Stimulated activated naive CD8-positive, alpha-beta T cell treated with anti-CD3 and anti-CD28 coated beads, Interleukin-15, amount 100 ng/mL, for 72 hours (primary cell): ENCODE measurements at places on chromosomes 5 and 9.

GRCh38 chr9:77838986-77839385 lies 190.9 kb upstream of the GNA14 start:
- DNase-seq: no peak

DNA sequence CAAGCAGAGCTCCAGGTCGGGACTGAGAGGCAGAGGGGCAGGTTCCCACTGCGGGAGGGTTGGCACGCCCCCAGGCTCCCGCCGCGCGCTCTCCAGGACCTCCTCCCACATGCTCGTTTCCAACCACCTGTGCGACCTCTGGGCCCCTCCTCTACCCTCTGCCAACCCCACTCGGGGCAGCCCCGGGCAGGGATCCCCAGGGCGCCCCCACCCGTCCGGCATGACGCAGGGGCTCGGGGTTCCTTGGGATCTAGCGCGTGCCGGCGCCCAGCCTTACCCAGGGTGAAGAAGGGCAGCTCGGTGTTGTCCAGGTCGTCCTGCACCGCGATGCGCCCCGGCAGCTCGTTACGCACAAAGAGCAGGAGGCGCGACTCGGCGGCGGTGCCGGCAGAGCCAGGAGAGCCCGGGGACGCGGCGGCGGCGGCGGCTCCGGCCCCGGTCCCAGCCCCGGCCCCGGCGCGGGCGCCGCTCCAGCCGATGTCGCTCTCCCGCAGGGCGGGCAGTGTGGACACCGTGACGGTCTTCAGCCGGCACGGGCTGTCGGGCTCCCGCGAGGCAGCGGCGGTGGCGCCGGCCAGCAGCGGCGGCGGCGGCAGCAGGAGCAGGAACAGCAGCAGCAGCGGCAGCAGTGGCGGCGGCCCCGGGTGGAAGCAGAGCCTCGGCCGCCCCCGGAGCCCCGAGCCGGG lies 494 bp downstream of the ASTN2 start:
- no peak for DNase-seq

- DNase-seq: no peak
These were observed 269.9 kb upstream of the PAPPA start for GRCh38 chr9:115883467-115884329.

DNA sequence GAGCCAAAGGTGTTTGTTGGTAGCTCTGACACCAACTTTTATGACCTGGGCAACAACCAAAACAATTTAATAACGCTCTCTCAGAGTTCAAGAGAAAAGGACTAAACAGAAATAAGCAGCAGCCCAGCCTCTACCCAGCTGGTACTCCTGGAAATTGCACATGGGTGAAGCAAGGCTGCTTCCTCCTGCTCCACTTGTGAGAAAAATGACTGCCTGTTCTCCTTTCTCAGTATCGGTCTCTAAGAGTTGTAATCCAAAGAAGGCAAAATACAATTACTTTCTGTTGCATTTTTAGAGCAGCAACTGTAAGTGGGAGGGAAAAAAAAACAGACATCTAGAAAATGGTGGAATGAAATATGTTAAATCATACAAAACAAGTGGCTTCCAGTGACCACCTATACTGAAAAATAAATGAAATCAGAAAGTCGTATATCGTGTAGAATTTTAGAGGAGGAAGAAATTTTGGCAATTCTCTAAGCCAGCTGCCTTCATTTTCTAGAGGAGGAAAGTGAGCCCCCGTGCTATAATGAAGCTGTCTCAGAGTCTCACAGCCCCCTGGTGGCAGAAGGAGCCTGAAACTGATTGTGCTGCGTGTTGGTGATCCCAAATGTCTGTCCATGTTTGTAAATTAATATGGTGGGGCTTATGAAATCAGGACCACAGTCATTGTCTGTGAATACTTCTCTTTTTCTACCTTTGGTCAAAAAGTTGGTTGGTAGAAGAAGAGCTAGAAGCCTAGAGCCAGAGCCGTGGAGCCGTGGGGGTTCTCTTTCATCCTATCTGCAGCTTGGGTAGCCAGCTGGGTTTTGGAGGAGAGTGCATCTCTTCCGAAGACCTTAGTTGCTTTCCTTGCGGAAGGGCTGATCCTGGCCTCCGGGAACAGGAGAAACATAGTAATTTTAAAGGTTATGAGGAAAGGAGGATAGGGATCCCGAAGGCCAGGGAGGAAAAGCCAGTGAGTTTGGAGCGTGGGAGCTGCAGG lies 139.9 kb downstream of the PIP5K1B start:
- DNase-seq: peak; percentile 28

DNA sequence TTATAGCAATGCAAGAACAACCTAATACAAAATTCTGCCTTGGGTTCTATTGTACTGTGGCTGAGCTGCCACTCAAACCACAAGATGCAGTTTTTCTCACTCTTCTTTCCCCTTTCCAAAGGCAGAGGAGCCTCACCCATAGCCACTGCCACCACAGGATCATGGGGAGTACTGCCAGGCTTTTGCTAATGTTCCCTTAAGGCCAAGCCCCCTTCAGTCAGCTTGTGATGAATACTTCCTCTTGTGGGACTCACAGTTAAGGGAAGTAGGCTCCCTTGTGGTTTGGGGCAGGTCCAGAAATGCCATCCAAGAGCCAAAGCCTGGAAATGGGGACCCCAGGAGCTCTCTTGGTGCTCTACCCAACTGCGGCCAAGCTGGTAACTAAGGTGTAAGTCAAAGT lies 258.7 kb downstream of the SPATA31D1 start:
- DNase-seq: no peak

GRCh38 chr9:116543731-116544400 lies 143.2 kb upstream of the TRIM32 start:
- DNase-seq: no peak

GRCh38 chr5:89301321-89302025 lies 418.5 kb upstream of the MEF2C start:
- no peak for DNase-seq

- no peak for DNase-seq
These were observed 7.8 kb downstream of the FAM81B start for GRCh38 chr5:95398989-95399388.

DNA sequence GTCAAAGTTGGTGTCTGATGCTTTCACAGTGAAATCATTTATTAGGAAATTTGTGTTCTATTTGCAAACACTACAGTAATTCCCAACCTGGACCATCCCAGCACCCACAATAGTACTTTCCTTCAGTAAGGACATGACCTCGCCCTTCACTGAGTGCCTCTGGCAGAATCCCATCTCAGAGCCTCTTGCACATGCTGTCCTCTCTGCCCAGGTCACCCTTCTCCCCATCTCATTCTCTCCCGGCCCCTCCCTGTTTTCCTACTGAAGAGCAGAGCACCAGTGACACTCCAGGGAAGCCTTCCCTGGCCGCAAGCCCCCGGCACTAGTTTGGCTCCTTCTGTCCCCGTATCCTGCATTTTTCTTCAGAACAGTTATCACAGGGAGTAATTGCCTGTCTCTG lies 220.4 kb downstream of the MAPKAP1 start:
- DNase-seq: no peak

- DNase-seq: no peak
These were observed 44.1 kb downstream of the DCP2 start for GRCh38 chr5:113020461-113021273.

- no peak for DNase-seq
These were observed 1.1 kb downstream of the LURAP1L start for GRCh38 chr9:12775679-12776512.

- no peak for DNase-seq
These were observed 234.3 kb upstream of the TMEM161B start for GRCh38 chr5:88503041-88503345.

- DNase-seq: no peak
These were observed 116.8 kb downstream of the TARS1 start for GRCh38 chr5:33557605-33558004.

DNA sequence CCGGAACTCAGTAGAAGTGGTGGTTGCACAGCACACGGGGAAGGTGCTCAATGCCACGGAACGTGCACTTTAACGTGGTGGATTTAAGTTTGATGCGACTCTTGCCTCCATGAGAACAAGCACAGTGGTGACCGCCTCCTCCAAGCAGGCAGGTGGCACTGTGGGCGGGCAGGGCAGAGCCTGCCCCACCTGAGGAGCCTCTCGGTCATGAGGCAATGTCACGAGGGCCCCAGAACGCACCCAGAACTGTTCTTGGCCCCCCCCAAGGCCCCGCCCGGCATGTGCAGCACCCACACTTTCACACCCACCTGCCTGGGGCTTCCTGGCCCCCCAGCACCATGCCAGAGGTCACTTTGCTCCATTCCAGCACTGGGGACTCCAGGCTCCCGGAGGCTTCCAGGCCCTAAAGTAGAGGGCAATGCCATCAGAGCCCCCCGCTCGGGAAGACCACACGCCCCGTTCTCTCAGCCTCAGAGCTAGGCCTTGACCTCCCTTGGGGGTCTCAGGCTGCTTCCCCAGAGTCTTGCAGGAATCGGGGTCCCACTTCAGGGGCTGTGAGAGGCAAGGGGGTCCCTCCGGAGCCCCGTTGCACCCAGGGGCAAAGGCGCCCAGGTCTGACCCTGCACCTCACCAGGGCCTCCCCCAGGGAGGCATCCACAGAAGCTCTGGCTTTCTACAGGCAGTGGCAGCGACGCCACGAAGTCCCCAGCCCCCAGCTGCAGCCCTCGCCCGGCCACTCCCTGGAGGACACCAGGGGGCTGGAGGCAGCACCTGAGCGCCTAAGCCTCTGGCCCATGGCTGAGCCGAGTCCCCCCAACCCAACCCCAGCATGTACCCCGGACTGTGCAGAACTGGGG lies 14.0 kb downstream of the CCDC187 start:
- DNase-seq: no peak

GRCh38 chr5:125480911-125481310 lies 734.5 kb upstream of the ZNF608 start:
- no peak for DNase-seq

- DNase-seq: no peak
These were observed 180.1 kb downstream of the TTLL11 start for GRCh38 chr9:121912812-121913627.
